ENCODE measurements at places on chromosomes 1 and 21.

- DNase-seq, result no peak
Observed at GRCh38 chr21:29920938-29921337, 18.9 kb downstream of the GRIK1 start.

DNA sequence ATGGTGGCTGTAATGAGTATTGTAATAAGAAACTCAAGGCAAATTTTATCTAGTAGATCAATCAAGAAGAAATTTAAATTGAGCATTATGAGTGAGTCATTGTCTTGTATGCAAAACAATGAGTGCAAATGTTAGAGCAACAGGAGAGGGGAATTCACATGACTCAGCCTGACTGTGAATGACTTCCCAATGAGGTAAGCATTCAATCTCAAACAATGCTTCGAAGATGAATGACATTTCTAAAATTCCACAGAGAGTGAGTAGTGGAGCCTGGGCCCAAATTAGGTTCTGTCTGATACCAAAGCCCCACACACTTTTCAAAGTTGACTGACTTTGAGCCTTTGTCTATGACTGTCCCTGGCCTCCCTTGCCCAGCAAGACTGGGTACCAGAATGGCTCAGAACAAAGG lies 738.0 kb downstream of the PTPRU start:
- peak; percentile 73 for DNase-seq

DNA sequence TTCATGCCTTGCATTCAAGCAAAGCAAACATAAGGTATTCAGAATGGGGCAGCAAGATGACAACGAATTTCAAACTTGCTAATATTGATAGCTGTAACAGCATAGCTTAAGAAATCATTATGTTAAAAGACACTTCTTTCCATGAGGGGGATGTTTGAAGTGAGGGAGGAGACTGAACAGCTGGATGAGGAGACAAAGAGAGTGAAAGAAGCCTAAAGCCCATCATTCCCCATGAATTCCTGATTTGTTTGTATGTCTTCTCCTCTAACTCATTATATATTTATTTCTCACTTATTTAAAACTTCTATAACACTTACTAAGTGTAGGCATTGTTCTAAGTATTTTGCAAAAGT lies 125.2 kb upstream of the PBX1 start:
- DNase-seq, result no peak

- no peak for DNase-seq
Observed at GRCh38 chr1:68142461-68142860, 89.9 kb downstream of the WLS start.

- peak; percentile 97 for DNase-seq
Observed at GRCh38 chr1:91827087-91827458, 58.9 kb downstream of the TGFBR3 start.

DNA sequence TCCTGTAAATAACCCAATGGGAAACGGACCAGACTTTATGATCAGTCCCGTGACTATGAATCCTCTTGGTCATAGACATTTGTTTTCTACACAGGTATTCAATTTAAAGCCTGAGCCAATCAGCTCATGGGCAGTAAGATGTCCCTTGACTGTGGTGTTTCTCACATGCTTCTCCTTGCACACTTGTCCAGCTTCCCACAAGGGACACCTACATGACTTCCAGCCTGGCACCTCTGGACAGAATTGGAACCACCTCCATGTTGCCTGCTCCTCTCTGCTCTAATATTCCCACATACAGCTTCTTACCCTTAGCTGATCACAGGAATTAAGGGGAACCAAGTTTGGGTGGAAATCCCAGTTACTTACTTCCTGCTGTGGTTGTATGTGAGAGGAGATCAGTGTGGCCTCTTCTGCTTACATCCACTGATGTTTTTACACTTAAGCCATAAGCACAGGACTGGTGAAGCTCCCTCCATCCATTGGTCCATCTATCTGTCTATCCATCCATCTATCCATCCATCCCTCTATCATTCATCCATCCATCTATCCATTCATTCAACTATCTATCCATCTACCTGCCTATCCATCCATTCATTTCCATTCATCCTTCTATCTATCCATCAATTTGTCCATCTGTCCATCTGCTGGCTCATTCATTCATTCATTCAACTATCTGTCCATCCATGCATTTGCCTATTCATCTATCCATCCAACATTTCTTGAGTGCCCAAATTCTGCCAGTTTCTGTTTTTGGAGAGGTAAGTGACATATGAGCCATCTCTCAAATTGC lies 16.4 kb downstream of the RUNX1 start:
- DNase-seq, result no peak

DNA sequence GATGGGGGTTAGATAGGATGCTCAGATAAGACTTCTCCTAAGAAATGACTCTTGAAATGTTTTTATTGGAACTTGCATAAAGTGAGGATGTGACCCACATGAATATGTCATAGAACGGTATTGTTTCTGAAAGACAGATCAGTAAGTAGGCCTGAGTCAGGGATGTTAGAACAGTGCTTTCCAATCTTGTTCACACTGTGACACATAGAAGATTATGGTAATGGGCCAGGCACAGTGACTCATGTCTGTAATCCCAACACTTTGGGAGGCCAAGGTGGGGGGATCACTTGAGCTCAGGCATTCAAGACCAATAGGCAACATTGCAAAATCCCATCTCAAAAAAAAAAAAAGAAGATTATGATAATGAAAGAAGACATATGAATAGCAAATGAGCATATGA lies 32.9 kb downstream of the FMO4 start:
- DNase-seq, result no peak

- no peak for DNase-seq
Observed at GRCh38 chr1:4596486-4596885, 57.9 kb upstream of the AJAP1 start.

- DNase-seq, result no peak
Observed at GRCh38 chr1:235239851-235240250, 78.8 kb upstream of the RBM34 start.

GRCh38 chr1:86596741-86597290 lies 49.9 kb downstream of the CLCA4 start:
- DNase-seq, result peak; percentile 18

DNA sequence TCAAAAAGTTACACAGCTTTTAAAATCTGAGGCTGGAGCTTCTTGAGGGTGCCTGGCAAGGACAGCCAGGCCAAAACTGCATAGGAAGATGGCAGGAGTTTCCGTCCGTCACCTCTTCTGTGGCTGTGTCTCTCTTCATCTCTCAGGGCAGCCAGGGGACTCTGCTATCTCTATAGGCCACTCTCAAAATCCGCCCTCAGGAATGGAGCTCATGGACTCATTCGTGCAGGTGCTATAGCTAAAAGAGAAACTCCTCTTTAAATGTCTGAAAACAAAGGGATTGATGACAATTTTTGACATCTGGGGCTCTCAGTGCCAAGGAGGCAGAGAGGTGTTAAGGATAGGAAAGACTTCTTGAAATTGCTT lies 27.2 kb downstream of the OVAAL start:
- no peak for DNase-seq

GRCh38 chr1:196677781-196678509 lies 26.1 kb downstream of the CFH start:
- DNase-seq, result no peak

DNA sequence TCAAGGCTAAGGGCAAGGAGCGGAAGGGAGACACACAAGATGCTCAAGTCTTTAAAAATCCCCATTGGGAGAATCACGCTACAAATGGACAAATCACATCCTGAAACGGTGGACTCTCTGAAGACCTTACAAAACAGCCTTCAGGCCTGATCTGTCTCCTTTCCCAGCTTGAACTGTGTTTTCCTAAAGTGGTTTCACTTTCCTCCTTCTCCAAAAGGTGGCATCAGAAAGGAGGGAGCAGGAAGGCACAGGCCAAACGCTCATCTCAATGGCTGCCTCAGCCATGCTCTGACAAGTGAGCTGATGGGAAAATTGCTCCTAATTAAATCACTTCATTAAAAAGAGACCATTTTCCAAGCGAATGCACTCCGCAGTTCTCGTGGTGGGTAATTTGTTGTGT lies 47.7 kb downstream of the UTP25 start:
- DNase-seq, result peak; percentile 43

- DNase-seq, result no peak
Observed at GRCh38 chr1:192343344-192343743, 26.6 kb downstream of the RGS21 start.

- no peak for DNase-seq
Observed at GRCh38 chr1:176648556-176648955, 185.6 kb downstream of the PAPPA2 start.

DNA sequence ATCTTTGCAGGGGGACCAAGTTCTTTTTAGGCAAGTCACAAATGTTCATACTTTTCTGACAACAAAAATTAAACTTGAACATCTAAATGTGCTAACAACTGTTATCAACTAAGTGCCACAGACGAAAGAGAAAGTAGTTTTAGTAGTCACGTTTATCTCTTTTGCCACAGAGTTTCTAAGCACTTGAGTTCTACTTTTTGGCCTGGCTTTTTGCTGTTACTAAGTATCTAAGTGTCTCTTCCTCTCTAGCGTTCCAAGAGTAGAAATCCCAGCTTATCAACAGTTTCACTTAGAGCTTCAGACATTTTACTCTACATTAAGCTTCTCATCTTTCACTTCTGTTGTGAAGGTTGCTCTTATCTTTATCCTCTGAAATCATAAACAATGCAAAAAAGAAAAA lies 34.2 kb downstream of the GATAD2B start:
- DNase-seq, result no peak

- DNase-seq, result no peak
Observed at GRCh38 chr1:165055581-165055980, 300.9 kb downstream of the LMX1A start.

- no peak for DNase-seq
Observed at GRCh38 chr1:162704673-162705424, 72.6 kb downstream of the DDR2 start.

DNA sequence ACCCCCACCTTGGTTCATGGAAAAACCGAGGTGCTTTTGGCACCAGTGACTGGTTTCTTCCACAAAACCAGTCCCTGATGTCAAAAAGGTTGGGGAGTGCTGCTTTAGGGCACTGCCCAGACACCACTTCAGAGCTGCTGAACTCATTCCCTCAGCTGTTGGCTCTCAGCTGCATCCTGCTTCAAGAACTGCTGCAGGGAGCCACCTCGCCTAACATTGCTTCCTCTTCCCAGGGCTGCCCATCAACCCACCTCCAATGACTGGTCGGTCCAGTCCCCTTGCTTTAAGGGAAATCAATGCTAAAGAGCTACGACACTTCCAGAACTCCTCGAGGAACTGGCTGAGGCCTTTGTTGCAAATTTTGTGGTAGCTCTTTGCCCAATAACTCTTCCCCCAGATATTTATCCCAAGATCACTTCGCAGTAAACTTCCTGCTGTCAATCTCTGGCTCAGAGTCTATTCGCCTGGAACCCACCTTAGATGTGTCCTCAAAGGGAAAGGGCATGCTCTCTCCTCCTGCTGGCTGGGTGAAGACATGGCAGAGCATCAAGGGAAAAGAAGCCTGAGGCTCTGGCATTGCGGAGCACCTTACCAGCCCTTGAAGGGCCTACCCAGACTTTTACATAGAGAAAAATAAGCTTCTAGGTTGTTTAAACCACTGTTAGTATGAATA lies 29.0 kb downstream of the C1orf52 start:
- no peak for DNase-seq

GRCh38 chr1:51912881-51913280 lies 34.4 kb upstream of the NRDC start:
- DNase-seq, result no peak

DNA sequence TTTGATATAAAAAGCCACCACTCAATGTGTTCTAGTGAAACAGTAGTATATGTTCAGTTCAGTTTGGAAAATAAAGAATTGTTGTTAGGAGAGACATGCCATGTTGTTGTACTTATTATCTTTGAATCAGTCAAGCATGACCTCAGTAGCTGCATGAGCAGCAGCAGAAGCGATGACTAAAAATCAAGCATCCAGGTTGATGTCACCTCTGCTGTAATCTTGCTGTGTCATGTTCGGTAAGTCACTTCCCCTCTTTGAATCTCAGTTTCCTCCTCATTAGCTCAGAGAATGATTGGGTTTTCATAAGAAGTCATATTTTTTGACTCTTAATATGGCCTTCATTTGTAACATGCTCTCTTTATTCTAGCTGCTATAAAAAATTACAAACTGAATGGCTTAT lies 428.4 kb upstream of the B3GALT2 start:
- no peak for DNase-seq

Data from SW480 (cell line).